ENCODE measurements at places on chromosomes 13 and 19. TPM values are rescaled to one million over a fixed set of nuclear protein-coding genes. Genes with fewer than 3 reads are reported as not detected.
A peak's percentile ranks its signal among the peaks of the same experiment; 100 is the strongest.

Gene TPRX2
- total RNA-seq: not detected

GRCh38 chr13:99501848-99502301, 603 bp downstream of the TM9SF2 start:
- H3K4me3 ChIP-seq: peak overlapping the region; percentile 94
- H3K27me3 ChIP-seq: no peaks in the 10 kb centered on the region
- H3K27ac ChIP-seq: peak overlapping the region; percentile 96
- no peaks in the 10 kb centered on the region for H3K36me3 ChIP-seq
- peak; percentile 43 for DNase-seq

GRCh38 chr19:33391631-33392249, 18.2 kb downstream of the CEBPG start:
- no peak overlapping the region for H3K4me3 ChIP-seq
- peaks cover 55% of the 10 kb centered on the region for H3K4me1 ChIP-seq
- H3K36me3 ChIP-seq: no peaks in the 10 kb centered on the region
- H3K27ac ChIP-seq: no peak overlapping the region
- DNase-seq: no peak

- no peak overlapping the region for H3K27ac ChIP-seq
- H3K36me3 ChIP-seq: no peaks in the 10 kb centered on the region
- peaks cover 7% of the 10 kb centered on the region for H3K4me1 ChIP-seq
- DNase-seq: no peak
- no peaks in the 10 kb centered on the region for H3K27me3 ChIP-seq
- H3K4me3 ChIP-seq: no peak overlapping the region
Observed at GRCh38 chr13:98761126-98761985, 8.9 kb upstream of the SLC15A1 start.

DNA sequence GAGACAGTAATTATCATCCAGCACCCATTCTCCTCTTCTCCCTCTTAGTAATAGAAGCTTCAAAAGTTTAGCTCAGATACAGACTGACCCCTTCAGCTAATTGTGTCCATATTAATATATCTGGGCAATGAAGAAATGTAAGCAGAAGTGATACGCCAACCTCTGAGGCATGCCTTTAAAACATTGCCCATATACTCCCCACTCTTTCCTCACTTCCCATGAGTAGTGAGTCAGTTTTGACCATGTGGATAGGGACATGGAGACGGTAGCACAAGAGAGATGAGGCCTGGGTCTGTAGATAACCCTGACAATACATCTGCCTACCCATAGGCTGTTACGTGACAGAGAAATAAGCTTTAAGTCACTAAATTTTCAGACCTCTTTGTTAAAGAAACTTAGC, 147.6 kb downstream of the KCTD12 start:
- H3K4me1 ChIP-seq: no peaks in the 10 kb centered on the region
- H3K36me3 ChIP-seq: no peaks in the 10 kb centered on the region
- H3K27ac ChIP-seq: no peak overlapping the region
- H3K4me3 ChIP-seq: no peak overlapping the region
- no peak for DNase-seq

Gene SLC7A9
- not detected for total RNA-seq
